ENCODE measurements at places on chromosomes 13 and 19.

- DNase-seq = no peak
These were observed 3.5 kb upstream of the CIRBP start for GRCh38 chr19:1265615-1266128.

DNA sequence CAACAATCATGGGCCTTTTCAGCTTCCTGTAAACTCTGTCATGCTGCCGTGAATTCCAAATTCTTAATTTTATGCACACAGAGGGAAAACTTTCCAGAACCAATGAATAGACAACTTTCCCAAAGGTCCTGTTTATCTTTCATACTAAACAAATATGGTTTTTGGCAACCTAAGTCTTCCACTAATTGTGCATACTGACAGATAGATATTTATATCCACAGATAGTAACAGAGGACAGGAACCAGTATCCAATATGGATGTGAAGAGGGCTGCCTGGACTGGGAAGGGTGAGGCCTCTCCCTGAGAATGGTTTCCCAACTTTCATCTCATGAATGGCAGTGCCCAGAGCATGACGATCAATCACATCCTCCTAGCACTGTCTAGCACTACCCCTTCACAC, 80.4 kb downstream of the MRPL57 start:
- no peak for DNase-seq

DNA sequence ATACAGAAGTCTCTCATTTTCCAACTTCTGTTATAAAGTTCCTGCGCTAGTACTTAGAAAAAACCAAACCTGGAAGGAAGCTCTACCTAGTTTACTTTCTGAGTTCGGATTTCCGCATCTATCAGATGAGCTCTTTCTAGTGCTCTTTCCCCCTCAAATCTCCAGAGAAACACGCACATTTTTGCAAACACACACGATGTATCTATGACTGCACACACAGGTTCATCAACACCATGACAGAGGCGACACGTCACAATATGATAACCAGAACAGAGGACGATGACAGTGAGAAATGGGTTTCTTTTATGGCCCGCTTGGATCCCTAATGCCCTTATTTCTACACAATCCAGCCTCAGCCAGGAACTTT, 629 bp upstream of the LRRC63 start:
- DNase-seq = peak; percentile 1

- no peak for DNase-seq
These were observed at the start of gene RASAL3 for GRCh38 chr19:15464394-15465385. RASAL3 (minus strand) TSS chr19:15464544; CDS start chr19:15464358, 186 bp downstream.

GRCh38 chr19:4391306-4391693, 9.0 kb downstream of the SH3GL1 start:
- no peak for DNase-seq

- no peak for DNase-seq
These were observed 31.5 kb downstream of the ADPRHL1 start for GRCh38 chr13:113421673-113422270.

GRCh38 chr19:5484398-5485285, 29.4 kb downstream of the ZNRF4 start:
- DNase-seq = no peak

DNA sequence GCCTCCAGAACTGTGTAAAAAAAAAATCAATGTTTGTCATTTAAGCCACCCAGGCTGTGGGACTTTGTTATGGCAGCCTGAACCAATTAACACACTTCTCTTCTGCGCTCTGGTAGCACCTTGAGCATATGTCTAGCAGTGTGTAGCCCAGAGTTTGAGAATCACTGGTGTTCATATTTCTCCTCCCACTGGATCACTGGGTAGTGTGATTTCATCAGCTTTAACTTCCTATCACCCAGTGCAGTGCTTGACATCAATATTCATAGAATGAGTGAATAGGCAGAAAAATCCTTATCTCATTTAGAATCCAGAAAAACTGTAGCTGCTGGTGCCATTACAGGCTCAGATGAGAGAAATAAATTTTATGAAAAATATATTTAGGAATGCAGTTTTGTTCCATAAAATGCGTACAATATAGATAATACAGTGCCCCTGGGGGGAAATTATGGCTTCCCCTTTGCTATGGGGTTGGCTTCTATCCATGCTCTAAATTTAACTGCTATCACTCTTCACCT, 30.7 kb upstream of the WASF3 start:
- DNase-seq = no peak

- no peak for DNase-seq
These were observed 1.5 kb upstream of the RGCC start for GRCh38 chr13:41455725-41456419.

- no peak for DNase-seq
These were observed 2.9 kb downstream of the CD70 start for GRCh38 chr19:6587998-6588507.

DNA sequence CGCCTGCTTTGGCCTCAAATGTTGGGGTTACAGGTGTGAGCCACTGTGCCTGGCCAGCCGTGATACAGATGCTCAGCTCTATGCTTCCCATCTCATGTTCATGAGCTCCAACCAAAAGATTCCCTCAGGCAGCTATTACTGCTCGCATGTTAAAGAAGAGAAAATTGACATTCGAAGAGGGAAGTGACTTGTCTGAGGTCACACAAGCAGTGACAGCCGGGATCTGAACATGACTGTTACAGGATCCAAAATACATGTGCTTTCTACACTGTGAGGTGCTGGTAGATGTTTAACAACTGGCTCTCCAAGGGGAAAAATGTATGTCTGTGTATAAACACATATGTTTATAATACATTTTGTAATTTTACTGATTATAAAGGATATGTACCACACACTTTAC, 11.3 kb downstream of the FPR1 start:
- no peak for DNase-seq

DNA sequence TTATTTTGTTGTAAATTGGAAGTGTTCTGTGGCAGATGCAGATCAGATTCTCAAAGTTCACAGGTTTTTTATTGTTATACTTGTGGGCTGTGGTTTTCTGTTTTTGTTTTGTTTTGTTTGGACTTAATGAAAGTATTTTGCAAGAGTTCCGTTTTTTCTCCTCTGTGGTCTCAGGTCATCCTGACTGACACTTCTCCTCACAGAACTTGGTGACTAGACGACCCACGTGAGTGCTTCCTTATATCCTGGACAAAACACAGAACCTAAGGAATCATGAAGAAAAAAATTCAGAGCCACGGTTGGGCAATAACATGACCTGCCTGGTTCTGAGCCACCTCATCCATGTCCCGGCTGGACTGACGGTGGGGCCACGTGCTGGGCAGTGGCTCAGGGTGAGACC, 2.5 kb upstream of the RFPL4AL1 start:
- DNase-seq = no peak

- no peak for DNase-seq
These were observed 2.0 kb downstream of the RNF113B start for GRCh38 chr13:98175043-98175442.

- no peak for DNase-seq
These were observed 53.8 kb upstream of the RCBTB2 start for GRCh38 chr13:48586591-48587103.

GRCh38 chr19:29876414-29876813, 64.6 kb downstream of the CCNE1 start:
- no peak for DNase-seq

GRCh38 chr13:29858667-29859066, 8.2 kb upstream of the UBL3 start:
- no peak for DNase-seq

DNA sequence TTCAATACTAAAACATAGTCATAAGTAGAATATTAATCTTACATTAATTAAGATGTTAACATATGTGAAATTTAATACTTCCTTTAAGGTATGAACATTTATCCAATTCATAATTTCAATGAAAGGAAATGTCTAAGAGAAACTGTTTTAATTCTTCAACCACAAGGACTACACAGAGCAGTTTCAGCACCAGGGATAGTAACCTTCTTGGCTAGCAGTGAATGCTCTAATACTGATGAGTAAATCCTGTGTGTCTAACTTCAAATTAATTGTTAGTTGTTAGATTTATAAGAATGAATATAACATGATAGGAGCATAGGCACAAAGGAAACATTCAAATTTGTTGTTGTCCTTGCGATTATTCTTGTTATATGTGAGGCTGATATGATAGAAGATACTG, 15.6 kb upstream of the NBEA start:
- DNase-seq = no peak

- DNase-seq = no peak
These were observed 131.5 kb upstream of the GJB6 start for GRCh38 chr13:20363603-20364002.

GRCh38 chr13:43776501-43777079, 10.2 kb downstream of the ENOX1 start:
- DNase-seq = no peak

DNA sequence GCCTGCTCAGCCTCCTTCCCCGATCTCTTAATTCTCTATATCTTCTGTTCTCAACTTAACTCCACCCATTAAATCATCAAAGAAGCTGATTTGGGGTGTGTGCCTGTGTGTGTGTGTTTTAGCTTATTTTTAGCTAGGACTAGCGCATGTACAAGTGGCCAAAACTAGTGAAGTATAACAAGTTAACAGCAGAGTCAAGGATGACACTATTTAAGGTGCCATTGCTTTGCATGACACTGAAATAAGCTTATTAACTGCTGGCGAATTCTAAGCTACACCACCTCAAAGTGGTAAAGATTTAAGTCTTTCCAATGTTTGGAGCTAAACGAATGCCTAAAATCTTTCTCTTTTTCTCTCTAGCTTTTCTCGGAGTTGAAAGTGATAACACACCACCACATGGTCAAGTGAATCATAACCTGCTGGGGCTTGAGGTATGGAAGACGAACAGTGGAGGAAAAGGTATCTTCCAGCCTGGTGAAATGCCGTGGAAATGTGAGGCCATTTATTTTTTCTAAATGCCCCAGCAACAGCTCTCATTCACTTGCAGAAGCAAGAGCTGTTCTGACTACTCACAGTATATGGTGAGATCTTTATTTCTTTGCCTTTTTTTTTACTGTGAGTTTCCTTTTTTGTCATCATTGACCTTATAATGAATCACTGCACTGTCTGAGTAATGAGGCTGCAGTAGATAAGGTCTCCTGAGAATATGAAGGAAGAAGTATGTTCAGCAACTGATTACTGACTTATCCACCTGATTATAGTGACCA, 570.3 kb downstream of the PCDH9 start:
- DNase-seq = no peak

DNA sequence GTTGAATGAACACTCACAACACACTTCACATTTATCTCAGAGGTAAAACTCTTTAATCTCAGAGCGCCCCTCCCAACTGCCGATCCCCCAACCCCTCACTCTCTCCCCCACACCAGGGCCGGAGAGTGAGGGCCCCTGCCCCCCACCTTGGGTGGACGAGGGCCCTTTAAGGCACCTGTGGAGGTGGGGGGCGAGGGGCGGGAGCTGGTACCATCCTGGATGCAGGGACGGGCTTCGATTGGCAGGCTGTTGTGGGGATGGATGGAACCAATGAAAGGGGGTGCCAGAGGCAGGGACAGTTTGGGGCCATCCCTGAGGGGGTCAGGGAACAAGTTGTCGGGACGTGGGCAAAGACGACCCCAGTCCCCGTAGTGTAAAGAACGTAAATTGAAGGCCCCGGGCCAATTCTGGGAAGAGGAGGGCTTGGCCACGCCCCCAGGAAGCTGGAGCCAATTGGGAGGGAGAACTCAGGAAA, 1.7 kb upstream of the PNKP start:
- DNase-seq = no peak

GRCh38 chr19:16367261-16367683, 42.6 kb downstream of the KLF2 start:
- no peak for DNase-seq

- no peak for DNase-seq
These were observed 24.3 kb upstream of the CEACAM21 start for GRCh38 chr19:41551711-41552110.

- no peak for DNase-seq
These were observed 14.5 kb upstream of the CEACAM1 start for GRCh38 chr19:42542791-42543190.

DNA sequence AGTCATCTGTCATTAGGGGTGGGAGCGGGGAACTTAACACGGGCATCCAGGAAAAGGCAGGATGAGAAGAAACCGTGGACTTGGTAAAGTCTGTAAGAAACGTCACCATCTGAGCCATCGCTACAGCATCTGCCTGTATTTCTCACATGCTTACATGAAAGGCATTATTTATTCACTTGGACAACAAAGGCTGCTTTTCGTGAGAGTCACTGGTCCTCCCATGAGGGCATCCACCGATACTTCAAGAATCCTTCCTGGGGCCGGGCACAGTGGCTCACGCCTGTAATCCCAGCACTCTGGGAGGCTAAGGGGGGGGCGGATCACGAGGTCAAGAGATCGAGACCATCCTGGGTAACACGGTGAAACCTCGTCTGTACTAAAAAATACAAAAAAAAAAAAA, 16.1 kb downstream of the ZNF446 start:
- no peak for DNase-seq

DNA sequence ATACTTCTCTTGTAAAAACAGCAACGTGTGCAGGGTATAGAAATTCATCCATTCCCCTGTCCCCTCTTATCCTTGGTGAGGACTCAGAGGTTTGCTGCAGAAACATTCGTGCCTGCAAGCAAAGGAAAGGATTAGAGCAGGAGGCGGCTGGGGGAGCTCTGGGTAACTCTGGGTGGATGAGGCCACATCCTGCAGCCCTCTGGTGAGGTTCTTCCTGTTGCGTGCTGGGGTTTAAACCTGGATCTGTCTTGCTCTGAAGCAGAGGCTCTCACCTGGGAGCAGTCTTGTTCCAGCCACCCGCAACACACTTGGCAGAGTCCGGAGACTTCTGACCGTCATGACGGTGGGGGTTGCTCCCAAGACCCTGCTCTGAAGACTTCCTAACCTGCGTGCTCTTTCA, 69.2 kb downstream of the ATP11A start:
- no peak for DNase-seq

DNA sequence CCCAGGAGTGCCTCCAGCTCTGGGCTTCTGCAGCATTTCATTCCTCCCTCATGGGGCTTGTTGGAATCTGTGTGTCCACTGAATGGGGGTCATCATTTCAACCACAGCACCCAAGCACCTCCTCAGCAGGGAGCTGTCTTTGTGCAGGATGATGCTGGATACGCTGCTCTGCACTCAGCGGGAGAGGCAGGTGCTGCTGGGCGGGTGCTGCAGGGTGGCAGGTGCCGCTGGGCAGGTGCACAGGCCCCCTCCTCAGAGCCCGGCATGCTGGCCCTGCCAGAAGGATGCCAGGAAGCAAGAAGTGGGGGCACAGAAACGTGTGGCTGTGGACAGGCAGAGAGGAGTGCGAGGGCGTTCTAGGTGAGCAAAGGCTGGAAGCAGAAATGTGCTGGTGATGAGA, 121.8 kb upstream of the VSTM2B start:
- DNase-seq = no peak
